ENCODE measurements at places on chromosomes 3 and 15.

GRCh38 chr3:15959434-15959811 is 161.6 kb upstream of the ANKRD28 start:
- H3K27me3 ChIP-seq = peaks cover 2% of the 10 kb centered on the region
- H3K27ac ChIP-seq = no peak overlapping the region

- DNase-seq = no peak
- H3K27ac ChIP-seq = no peak overlapping the region
- no peaks in the 10 kb centered on the region for H3K27me3 ChIP-seq
- H3K4me1 ChIP-seq = no peaks in the 10 kb centered on the region
- H3K4me3 ChIP-seq = no peak overlapping the region
Measured at GRCh38 chr3:8539419-8539818, 37.8 kb downstream of the LMCD1 start.

DNA sequence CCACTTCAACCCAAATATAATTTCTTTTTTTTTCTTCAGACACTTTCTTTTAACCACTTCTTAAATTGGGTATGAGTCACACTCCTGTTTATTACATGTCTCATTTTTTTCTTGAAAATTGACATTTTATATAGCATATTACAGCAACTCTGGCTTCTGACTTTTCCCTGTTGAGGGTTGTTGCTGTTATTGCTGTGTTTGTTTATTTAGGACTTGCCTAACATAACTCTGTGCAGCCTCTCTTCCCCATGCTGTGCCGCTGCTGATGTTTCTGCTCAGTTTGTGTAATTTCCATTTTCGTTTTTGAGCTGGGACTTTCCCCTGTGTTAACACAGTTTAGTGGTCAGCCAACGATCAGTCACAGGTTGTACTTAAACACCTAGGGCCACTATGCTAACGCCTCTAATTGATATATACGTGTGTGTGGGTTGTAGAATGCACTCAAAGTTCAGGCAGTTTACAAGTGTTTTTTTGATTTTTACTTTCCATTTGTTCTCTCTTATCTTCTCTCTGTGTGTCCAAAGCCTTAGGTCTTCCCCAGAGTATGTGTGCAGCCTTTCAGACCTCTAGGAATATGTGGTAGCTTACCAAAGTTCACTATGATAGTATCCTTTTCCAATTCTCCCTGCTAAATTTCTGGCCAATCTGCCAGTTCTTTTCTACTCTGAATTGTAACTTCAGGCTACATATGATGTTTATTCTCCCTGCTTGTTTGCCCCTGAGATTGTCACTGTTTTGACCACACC is 337.2 kb downstream of the ZBTB20 start:
- no peak overlapping the region for H3K27ac ChIP-seq
- no peak for DNase-seq
- no peak overlapping the region for H3K4me3 ChIP-seq
- H3K27me3 ChIP-seq = no peaks in the 10 kb centered on the region
- H3K4me1 ChIP-seq = peaks cover 8% of the 10 kb centered on the region

GRCh38 chr15:101813803-101814534 is 2.0 kb downstream of the OR4F15 start:
- no peak overlapping the region for H3K4me3 ChIP-seq
- no peak for DNase-seq
- H3K36me3 ChIP-seq = no peaks in the 10 kb centered on the region
- no peak overlapping the region for H3K27ac ChIP-seq
- no peaks in the 10 kb centered on the region for H3K4me1 ChIP-seq

Data from activated T-helper 2 cell treated with anti-CD3 and anti-CD28 coated beads, Interferon-gamma antibody, Interleukin-2, Interleukin-4, amounts not matched to agents 10 μg/mL and 5 μg/mL and 100 μg/mL, durations not matched to agents 14 hours and 24 hours and 36 hours (primary cell).